ENCODE measurements at places on chromosomes 7 and 10. TPM values are rescaled to one million over a fixed set of nuclear protein-coding genes. Genes with fewer than 3 reads are reported as not detected.
A peak's percentile ranks its signal among the peaks of the same experiment; 100 is the strongest.

IRF5 gene
- polyA plus RNA-seq = 2.7 TPM

DNA sequence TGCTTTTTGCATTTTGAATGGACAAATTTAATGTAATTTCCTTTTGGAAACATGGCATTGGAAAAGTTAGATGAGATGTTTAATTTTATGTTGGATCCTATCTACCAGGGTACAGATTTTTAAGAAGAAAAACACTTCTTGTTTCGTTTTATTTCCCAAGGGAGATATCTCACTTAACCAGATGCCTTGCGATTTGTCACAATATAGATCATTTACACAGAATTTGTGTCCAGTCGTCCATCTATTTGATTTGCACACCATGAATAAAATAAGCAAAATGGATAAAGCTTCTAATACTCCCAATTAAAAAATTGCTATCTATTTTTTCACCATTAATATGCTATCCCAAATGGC is 25.7 kb downstream of the HDAC9 start:
- DNase-seq = no peak

OTUD1 gene
- 10.4 TPM for polyA plus RNA-seq

DNA sequence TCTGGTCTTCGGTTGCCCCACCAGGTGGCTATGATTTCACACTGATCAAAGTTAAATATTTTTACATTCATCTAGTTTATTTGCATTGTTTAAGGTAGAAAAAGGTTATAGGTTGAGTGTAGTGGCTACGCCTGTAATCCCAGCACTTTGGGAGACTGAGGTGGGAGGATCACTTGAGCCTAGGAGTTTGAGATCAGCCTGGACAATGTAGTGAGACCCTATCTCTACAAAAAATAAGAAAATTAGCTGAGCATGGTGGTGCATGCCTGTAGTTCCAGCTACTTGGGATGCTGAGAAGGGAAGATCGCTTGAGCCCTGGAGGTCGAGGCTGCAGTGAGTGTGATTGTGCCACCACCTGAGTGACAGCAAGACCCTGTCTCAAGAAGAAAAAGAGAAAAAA is 3.8 kb downstream of the CCM2 start:
- no peak for DNase-seq

DNA sequence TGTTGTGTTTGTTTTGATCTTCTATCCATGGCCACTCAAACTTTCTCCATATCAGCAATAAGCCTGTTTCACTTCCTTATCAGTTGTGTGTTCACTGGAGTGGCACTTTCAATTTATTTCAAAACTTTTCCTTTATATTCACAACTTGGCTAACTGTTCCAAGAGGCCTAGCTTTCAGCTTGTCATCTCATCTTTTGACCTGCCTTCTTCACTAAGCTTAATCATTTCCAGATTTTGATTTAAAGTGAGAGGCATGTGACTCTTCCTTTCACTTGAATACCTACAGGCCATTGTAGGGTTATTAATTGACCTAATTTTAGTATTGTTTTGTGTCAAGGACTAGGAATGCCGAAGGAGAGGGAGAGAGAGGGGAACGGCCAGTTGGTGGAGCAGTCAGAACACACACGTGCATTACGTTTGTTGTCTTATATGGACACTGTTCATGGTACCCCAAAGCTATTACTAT is 5.5 kb upstream of the GNAT3 start:
- no peak for DNase-seq

DNA sequence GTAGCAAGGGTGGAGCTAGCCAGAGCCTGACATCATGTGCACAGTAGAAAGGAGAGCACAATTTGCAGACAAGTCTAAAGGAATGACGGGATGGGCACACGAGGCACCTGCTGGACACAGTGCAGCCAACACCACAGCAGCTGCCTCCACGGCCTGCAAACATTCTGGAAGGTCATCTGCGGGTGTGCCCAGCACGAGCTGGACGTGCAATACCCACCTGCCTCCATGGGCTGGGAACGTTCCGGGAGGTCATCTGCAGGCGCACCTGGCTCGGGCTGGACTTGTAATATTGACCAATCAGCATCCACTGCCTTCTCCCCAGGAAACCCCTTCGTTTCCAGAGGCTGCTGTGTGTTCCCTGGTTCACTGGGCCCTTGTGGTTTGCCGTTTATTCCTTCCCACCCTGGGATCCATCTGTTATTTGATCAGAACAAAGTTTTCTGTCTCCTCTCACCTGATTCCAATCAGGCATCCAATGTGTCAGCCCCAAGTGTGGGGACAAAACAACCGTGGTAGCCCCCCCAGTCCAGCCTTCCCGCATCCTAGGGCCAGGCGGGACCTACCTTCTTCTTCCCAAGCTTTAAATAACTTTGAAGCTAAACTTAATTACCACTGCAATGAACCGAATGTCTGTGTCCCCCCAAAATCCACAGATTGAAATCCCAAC is 243.4 kb upstream of the PPP2R2D start:
- DNase-seq = no peak

SUV39H2 gene
- 8.7 TPM for polyA plus RNA-seq

- DNase-seq = peak; percentile 47
Measured at GRCh38 chr7:36545291-36545690, 155.6 kb downstream of the ANLN start.

DNA sequence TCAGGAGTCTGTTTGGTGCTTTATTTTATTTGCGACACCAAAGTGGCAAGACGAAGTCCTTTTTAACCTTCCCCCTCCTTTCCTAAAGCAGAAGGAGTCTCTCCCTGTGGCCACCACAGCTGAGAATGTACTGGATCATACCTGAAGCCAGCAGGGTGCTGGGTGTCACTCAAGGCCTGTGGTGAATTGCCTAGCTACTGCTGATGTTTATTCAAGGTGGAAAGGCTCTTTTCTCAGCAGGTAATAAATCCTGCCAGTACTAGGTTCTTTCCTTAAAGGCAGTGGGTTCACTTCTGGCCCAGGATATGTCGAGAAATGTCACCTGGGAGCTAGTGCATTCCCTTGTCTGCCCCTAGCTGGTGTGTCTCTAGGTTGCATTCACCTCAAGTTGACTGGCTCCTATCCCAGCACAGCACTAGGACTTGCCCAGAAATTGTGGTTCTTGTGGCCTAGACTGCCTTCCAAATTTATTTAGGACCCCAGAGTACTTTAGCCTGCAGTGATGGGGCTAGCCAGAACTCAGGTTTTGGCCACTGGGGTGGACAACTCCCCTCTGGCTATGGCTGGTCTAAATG is 60.8 kb upstream of the FAM3C start:
- DNase-seq = no peak

CYP3A4 gene
- polyA plus RNA-seq = not detected

DNA sequence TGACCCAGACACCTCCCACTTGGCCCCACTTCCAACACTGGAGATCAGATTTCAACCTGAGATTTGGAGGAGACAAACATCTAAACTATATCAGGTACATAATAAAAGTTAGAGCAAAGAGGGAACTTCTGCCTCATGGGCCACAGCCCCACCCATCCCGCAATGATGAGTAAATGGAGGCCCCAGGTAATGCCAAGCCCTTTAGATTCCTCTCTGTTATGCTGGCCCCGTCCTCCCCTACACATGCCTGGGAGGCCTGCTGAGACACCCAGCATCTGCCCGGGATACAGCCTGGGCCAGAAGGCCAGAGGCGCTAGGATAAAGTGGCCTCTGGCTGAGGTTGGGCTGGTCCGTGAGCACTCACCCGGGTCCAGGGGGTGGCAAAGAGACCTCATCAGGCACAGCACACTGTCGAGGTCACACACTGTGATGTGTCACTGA is 185.5 kb upstream of the SH2B2 start:
- no peak for DNase-seq

- no peak for DNase-seq
Measured at GRCh38 chr7:115940460-115941060, 90.0 kb downstream of the TFEC start.

DNA sequence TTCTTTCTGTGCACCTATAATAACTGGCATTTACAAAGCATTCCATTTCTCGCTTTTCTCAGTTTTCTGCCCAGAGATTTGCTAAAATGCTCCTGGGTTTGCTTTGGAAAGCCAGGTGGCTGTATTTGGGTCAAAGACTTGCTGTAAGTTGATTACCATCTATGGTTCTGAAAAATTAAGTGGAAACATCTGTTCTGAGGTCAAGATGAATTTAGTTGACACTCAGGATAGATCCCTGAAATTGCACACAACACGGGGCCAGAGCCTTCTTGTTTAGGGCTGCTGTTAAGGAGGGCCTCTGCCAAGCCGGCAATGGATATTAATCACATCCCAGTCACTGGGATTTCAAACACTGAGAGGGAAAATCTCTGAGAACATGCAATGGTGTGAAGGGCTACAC is 111.6 kb upstream of the GLI3 start:
- DNase-seq = no peak

DNA sequence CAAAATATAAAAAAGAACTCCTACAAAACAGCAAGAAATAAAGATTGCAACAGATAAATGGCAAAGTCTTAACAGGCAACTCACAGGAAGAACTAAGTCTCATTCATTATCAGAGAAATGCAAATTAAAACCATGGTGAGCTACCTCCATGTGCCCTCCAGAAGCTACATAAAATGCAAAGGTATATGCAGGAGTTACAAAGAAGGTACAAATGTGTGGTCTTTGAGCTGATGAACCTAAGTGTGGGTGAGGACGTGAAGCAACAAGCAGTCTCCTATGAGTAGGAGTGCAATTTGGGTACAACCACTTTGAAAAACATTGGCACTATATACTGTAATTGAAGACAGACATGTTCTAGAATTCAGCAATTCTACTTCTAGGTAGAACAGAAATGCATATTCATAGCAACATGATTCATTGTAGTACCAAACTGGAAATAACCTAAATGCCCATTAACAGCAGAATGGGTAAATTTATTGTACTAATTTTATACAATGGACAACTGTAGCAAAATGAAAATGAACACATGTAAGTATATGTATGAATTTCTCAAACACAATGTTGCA is 61.6 kb upstream of the KCNMA1 start:
- DNase-seq = no peak

GRCh38 chr10:79250259-79250658 is 97.0 kb upstream of the PPIF start:
- DNase-seq = no peak

GRCh38 chr10:1576467-1577372 is 160.6 kb downstream of the ADARB2 start:
- no peak for DNase-seq

- DNase-seq = no peak
Measured at GRCh38 chr7:158525648-158526484, 61.8 kb downstream of the PTPRN2 start.

GRCh38 chr7:134823400-134823799 is 44.0 kb downstream of the CALD1 start:
- DNase-seq = no peak

DNA sequence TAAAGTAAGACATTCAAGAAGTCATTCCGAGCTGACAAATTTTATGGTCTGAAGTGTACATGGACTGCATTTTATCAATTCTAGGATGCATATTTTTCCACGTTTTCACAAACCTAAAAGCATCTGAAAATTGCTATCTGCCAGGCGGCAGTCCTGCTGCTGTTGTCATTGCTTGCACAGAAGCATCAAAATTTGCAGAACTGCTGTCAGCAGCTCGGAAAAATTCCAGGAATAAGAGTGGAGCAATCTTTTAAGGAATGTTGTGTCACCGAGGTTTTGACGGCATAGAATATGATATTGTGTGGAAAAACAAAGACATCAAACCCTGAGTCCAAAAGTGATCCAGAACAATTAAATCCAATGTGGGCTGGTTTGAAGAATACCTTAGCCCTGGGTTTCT is 61.4 kb downstream of the CHCHD3 start:
- DNase-seq = peak; percentile 95

- DNase-seq = peak; percentile 82
Measured at GRCh38 chr10:85548034-85548433, 818.6 kb downstream of the GRID1 start.

DNA sequence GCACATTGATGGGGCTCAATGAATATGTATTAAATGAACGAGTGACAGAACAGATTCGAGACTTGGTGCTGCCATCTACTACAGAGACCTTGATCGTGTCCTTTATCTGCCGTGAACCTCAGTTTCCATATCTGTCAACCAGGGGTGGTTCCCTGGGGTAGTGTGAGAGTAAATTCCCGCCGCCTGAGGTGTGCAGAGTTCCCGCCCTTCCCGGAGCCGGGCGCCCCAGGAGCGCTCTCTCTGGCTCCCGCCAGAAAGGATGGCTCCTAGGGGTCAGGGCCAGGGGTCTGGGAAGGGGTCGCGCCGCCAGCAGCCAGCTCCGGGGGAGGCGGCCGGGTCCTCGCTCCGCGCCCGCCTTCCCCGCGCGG is 333 bp upstream of the PLCE1 start:
- peak; percentile 10 for DNase-seq

RBM20 gene
- polyA plus RNA-seq = 0.17 TPM

DNA sequence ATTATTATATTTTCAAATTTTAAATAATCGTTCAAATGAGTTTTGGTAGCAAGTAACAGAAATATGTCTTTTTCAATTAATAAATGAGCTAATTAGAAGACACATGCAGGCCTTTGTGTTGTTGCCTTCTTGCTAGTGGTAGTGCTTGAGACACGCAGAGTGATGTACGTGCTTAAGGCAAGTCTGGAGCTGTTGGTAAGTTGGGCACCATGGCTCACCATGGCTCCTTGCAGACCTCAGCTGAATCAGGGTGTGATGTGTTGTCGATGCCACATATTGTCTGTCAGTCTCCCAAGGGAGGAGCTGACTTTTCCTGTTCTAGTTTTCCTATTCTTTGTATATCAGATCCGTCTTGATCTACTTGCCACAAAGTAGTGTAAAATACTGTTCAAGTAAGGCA is 8.3 kb downstream of the CDK14 start:
- DNase-seq = no peak

DLX6 gene
- 5.5 TPM for polyA plus RNA-seq

- DNase-seq = no peak
Measured at GRCh38 chr7:133167300-133167699, 85.4 kb upstream of the CHCHD3 start.

TUBB8 gene
- polyA plus RNA-seq = 0.29 TPM

GRCh38 chr10:97914837-97915211 is 65.2 kb downstream of the GOLGA7B start:
- DNase-seq = peak; percentile 77

GHRHR gene
- polyA plus RNA-seq = 1.6 TPM

DNA sequence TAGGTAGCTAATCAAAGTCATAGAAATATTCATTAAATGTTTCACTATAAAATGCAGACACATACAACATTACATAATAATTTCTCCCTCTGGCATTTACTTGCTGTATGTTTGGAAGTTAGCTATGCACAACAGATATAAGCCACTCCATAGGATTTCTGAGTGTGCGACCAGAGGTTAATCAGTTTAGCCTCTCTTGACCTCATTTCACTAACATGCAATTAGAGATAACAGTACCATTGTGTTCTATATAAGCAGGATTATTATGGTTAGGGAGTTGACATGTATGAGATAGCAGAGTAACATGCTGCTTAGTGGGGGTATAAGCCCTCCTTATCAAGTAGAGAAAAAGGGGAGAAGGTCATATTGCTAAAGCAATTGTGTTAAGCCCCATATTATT is 26.4 kb downstream of the GLUD1 start:
- DNase-seq = no peak

GRCh38 chr7:77765481-77765880 is 32.8 kb downstream of the TMEM60 start:
- no peak for DNase-seq

- no peak for DNase-seq
Measured at GRCh38 chr7:20030417-20030816, 186.8 kb downstream of the MACC1 start.

All from brain (organoid and tissue), 16 donors.